Astrocyte of the spinal cord (primary cell): ENCODE measurements at places on chromosomes 13 and 19.

- DNase-seq, result no peak
Measured at GRCh38 chr19:41945135-41945766, 13.9 kb downstream of the RABAC1 start.

GRCh38 chr19:15437355-15438123 is 12.2 kb downstream of the WIZ start:
- DNase-seq, result no peak

DNA sequence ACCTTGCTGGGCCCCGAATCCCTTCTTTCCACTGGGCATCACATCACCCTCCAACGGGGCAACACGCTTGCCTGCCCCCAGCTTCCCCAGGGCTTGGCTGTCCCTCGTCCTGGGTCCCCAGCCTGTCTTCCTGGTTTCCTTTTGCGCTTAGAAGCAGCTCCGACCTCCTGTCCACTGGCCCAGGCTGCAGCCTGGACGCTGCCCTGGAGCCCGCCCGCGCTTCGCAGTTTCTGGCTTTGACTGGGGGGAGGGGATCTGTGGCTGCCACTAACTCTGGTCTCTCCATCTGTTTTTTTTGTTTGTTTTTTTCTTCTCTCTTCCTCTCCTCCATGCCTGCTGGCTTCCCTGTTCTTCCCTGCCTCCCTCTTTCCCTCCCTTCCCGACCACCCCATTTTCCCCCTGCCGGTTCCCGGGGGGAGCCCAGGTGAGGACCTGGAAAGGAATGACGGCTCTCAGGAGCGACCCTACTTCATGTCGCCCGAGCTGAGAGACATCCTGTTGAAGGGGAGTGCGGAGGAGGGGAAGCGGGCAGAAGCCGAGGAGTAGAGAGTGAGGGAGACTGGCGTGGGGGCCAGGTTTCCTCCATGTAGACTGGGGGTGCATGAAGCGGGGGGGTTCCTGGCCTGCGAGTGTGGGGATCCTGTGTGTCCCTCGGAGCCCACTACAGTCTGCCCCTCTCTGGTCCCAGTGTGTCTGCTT is 11.5 kb upstream of the ILF3 start:
- DNase-seq, result no peak

GRCh38 chr13:99969453-99969918 is 2.1 kb downstream of the ZIC5 start:
- DNase-seq, result no peak

GRCh38 chr19:16113727-16114126 is 2.0 kb downstream of the RAB8A start:
- no peak for DNase-seq

DNA sequence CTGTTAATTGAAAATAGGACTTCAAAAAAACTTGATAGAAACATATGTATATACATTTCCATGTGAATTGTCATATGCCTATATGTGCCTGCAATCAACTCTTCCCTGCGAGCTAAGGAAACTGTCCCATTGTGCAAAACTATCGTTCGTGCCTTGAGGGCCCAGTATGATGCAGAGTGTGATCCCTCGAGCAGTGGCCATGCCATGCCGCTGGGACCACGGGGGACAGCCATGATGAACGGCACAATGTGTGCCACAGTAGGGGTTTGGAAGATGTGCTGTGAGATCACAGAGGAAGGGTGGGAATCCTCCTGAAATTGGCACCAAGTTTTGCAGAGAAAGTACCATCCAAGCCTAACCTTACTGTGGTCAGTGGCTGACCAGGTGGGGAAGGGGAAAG is 118.1 kb upstream of the SOX1 start:
- no peak for DNase-seq

DNA sequence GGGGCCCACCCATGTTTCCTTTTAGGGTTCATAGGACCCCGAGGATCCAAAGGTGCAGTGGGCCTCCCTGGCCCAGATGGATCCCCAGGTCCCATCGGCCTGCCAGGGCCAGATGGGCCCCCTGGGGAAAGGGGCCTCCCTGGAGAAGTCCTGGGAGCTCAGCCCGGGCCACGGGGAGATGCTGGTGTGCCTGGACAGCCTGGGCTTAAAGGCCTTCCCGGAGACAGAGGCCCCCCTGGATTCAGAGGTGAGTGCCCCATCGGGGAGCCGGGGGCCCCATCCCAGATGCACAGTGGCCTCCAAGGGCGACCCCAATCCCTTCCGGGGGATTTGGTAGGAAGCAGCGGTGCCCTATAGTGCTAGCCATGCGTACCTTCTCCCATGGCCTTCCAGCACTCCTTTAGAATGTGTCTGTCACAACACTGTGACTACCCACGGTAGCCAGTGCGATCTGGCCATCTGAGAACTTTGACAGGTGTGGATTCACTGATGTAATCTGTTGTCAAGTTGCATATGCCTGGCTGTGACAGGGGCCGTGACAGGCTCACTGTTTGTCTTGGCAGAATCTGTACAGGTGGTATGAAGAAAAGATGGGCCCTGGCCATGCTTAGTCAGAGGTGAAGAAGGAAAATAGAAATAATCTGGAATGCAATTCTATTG is 88.5 kb downstream of the RAB20 start:
- DNase-seq, result no peak

DNA sequence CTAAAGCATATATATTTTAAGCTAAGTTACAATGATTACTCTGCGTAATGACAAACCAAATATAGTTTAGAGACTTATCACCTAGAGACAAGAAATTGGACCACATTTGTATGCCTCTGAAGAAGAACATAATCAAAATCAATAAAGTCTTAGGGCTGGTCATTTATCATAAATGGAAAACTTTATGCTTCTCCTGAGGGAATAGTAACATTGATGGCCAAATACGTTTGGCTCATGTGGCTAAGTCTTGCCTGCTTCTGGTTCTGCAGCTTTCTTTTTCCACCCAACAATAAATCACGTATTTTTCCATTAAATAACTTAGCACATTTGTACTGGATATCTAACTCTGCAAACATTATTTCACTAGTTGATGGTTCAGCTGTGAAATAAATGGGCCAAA is 458.4 kb downstream of the SLITRK1 start:
- DNase-seq, result no peak

GRCh38 chr19:38708413-38709024 is 35.8 kb downstream of the CAPN12 start:
- DNase-seq, result no peak

DNA sequence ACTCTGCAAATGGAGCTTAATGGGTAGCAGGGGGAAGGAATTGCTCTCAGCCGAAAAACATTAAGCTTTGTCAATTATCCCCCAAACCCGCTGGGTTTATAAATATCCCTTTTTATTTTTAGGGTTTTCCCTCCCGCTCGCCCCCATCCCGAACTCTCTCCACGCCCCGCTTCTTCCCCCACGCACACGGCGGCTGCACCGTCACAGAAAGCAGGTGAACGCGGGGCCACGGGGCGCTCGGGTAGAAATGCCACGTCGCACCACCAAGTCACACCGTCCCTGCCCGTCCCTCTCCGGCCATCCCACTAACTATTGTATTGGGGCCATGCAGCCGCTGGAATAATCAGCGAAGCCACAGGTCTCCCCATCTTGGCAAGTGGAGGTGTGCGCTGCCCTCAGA is 3.5 kb downstream of the PTPRS start:
- DNase-seq, result no peak

- DNase-seq, result peak; percentile 82
Measured at GRCh38 chr19:38949580-38950367, 19.0 kb downstream of the MRPS12 start.

DNA sequence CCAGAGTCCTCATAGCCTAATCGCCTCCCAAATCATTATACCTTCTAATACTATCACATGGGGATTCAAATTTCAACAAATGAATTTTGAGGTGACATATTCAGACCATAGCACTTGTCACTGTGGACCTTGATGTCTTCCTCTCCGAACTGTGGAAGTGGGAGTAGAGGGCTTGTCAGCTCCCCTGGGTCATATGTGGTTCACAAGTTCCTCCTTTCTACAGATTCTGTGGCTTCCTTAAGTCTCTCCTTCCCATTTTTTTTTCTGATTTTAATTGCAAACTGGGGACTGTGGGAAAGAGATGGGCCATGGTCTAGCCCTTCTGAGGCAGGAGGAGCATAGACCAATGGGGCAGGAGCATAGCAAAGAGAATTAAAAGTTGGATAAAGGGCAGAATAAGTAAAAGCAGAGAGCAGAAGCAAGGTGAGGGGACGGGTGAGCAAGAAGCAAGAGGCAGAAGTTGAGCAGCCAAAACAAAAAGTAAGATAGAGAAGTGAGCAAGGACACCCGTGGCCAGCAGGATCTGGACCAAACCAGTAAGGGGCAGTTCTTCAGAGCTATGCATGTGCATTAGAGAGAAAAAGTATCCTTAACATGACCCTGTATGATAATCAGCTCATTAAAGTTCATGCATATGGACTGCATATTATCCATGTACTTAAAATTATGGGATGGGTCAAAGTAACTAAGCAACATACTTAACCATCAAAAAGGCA is 2.6 kb upstream of the SIGLEC7 start:
- DNase-seq, result no peak

DNA sequence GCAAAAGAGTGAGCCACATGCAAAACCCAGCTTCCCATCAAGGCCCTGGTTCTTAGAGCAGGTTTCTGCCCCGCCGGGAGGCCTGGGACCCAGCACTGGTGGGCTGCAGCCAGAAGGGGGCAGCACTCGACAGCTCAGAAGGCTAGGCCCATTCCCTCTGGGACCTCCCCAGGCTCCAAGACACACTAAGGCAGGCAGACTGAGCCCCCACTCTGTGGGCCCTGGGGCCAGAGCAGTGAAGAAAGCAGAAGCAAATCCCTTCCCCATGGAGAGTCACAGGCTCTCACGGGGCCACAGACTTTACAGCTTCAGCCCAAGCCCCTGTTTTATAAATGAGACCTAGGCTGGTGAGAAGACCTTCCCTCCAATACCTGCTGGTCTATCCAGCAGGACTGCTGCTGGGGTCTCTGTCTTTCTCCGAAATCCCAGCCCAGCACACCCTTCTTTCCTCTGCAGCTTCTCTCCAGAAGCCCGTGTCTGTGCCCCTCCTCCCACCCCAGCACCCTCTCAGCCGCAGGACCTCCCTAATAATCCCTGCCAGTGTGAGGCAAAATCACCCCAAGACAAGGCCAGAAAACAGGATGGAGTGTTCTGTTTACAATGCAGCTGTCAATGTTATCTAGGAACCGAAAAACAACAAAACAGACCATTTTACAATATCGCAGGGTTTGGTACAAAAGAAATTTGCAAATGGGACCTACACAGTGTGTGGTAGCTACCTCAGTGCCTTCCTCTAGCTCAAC is 109.3 kb downstream of the ABCC4 start:
- DNase-seq, result peak; percentile 82

- no peak for DNase-seq
Measured at GRCh38 chr13:39450176-39450575, 152.8 kb downstream of the LHFPL6 start.

- DNase-seq, result no peak
Measured at GRCh38 chr13:46043647-46044046, 8.9 kb downstream of the ZC3H13 start.

DNA sequence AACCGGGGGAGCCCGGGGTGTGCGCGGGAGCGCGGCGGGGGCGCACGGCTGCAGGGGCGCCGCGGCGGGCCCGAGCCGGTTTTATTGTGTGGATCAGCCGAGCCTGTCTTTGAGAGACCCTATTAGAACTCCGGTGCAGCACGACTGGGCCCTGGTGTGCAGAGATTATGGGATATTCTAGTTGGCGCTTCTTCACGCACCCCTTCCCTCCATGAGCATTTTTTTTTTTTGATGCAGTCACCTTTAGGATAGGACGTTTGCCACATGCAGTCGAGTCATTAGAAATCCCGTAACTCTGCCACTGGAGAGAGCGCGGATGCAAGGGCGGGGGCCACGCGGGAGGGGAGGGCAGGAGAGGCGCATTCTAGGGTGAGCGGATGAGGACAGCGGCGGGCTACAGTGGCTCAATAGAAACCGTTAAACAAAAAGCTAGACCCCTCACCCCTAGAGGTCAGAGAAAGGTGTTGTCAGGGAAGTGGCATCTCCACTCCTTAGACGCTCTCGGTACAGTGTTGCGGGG is 3.7 kb downstream of the FGF9 start:
- DNase-seq, result no peak

GRCh38 chr13:39144941-39145533 is 106.8 kb downstream of the NHLRC3 start:
- peak; percentile 62 for DNase-seq

DNA sequence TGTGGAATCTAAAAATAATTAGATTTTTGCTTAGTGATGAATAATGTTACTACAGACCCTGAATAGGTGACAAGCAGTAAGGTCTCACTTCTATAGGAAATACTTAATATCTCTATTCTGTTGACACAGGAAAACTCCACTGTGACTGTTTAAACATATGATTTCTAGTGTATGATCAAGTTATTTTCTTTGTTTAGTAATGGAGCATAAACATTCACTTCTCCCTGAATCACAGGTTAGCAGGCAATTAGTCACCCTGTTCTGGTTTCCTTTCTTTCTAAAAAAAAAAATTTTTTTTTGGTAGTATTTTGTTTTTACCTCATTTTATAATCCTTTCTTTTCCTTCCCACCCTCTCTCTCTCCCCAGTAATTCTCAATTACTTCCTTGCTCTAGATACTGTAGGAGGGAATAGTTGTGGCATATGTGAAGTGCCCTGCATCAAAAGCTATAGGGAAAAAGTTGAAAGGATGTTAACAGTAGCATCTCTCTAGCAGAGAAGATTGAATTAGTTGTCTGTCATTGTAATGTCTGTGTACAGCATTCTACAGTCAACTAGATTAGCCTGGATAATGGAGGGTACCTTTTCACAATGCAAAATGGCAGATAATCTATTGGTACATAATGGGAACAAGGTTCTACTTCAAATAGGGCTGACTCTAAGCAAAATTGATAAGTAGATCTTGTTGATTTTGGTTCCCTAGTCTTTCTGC is 3.5 kb downstream of the HS6ST3 start:
- no peak for DNase-seq

- no peak for DNase-seq
Measured at GRCh38 chr13:44156294-44156658, 217.3 kb upstream of the SERP2 start.

DNA sequence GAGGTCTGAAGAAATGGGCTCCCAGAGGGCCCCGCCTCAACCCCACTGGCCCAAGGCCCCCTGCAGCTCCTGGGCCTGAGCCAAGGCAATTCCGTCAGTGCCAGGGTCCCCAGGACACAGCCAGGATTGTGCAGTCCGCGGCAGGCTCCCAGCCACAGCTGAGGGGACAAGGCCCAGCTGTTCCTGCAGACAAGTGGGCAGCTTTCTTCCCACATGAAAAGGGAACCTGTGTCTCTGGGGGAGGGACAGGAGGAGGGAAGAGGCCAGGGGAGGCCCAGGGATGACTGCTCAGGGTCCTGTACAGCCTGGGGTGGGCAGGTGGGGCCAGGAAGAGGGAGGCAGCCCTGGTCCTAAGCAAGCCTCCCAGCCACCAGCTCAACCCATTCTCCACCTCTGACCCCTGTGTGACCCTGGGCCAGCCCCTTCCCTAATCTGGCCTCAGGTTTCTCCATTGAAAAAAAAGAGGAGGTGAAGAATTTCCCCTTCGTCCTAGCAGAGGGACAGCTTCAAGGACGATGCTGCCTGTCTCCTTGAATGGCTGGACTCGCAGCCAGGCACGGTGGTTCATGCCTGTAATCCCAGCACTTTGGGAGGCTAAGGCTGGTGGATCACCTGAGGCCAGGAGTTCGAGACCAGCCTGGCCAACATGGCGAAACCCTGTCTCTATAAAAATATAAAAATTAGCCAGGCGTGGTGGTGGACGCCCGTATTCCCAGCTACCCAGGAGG is 20.5 kb upstream of the VSTM2B start:
- no peak for DNase-seq
